Activated CD4-positive, CD25-positive, alpha-beta regulatory T cell (primary cell): ENCODE measurements at places on chromosomes 7 and 10.

DNA sequence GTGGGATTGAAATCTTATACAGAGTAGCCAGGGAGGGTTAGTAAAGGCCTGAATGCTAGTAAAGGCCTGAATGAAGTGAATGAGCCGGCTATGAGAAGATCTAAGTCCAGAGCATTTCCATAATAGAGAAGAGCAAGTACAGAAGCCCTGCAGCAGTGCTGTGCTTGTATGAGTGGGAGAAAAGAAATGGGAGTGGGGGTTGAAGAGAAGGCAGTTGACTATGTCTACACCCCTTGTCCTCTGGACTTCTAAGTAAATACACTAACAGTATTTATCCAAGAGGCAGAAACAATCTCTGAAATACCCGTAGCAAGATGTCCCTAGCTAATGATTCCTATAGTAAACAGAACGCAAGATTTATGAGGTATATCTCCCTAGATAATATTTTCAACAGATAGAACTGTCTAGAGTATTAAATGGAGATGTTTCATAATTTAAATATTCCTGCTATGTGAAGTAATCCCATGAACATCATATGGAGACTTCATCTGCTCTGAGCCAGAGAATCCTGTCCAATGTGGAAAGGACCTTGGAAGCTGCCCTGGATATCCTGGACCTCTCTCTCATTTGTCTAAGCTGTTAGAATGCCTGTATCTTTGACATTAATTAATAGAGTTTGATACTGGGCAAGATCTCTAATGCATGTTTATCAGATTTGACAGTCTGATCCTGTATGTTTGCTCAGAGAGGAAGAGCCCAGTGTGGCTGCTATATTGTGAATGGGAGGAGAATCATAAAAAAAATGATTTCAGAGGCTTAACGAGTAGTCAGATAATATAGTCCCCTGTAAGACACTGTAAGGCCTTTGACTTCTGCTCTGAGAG, 171.6 kb downstream of the LRRN3 start:
- no peak for DNase-seq

GRCh38 chr10:69223028-69223342, 2.9 kb downstream of the HKDC1 start:
- DNase-seq, result no peak

DNA sequence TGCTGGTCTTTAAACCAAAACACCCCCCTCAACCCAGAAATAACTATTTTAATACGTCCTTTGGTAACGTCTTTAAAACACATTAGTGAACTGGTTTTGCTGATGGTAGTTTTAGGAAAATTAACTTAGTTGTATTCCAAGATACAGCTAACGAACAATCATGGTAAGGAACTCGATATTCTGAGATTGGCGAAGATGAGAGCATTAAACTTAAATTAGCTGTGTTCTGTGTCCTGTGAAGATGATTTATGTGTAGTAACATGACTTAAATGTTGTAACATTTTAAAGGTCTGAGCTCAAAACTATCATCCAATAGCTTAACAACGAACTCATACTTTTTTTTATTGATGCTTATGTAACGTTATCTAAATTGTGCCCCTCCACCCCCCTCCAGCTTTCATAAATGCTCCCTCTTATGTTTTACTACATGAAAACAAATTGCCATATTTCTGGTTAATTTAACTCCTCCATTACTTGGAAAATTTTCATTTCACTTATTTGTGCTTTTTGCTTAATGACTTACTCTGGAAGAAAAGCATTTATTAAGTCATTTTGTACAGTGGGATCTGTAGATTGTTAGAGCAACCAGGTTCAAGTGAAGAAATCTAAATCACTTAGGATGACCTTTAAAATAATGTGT, 1.7 kb downstream of the SDK1 start:
- DNase-seq, result no peak

- no peak for DNase-seq
Measured at GRCh38 chr10:69215405-69216171, 4.5 kb upstream of the HKDC1 start.

GRCh38 chr7:158949359-158949758, 93.0 kb downstream of the DYNC2I1 start:
- no peak for DNase-seq

DNA sequence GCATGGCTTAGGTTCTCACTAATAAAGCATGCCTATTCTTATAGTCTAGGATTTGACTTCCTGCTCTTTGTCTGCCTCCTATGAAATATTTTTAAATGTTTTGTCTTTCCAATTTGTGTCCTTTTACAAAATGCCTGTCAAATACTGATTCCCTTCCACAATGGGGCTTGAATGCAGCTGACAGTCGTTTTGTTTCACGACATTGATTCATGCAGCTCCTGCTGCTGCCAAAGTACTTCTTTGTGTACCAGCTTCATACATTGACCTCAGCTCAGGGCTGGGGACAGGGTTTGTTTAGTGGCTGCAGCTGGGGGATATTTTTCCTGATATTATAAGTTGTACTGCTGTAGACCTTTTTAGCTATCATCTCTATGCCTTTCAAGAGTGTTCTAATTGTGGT, 371.9 kb upstream of the CHRM2 start:
- no peak for DNase-seq

GRCh38 chr7:90594751-90595317, 1.3 kb upstream of the CDK14 start:
- no peak for DNase-seq

- no peak for DNase-seq
Measured at GRCh38 chr10:18483516-18484186, 167.7 kb downstream of the NSUN6 start.

DNA sequence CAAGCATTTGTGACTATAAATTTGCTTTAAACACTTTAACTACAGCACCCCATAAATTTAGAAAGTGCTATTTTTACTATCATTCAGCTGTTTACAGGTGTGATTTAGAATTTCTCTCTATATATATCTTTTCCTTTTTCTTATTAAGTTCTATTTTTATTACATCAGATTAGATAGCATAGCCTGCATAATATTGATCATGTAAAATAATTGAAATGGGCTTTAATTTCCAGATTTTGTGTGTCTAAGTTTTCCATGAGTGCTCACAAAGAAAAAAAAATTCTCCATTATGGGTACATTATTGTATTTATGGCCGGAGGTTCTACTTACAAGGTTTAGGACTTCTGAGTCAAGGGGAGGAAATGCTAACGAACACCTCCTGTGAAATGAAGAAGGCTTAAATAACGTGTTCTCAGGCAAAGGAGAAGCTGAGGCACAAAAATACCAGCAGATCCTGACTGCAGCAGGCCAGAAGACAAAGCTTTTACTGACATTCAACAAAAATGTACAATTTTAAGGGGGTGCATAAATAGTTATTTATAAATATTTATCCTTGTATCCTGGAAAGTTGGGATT, 114.2 kb downstream of the RNF133 start:
- no peak for DNase-seq

GRCh38 chr7:128104108-128104742, 73.0 kb upstream of the LRRC4 start:
- no peak for DNase-seq

DNA sequence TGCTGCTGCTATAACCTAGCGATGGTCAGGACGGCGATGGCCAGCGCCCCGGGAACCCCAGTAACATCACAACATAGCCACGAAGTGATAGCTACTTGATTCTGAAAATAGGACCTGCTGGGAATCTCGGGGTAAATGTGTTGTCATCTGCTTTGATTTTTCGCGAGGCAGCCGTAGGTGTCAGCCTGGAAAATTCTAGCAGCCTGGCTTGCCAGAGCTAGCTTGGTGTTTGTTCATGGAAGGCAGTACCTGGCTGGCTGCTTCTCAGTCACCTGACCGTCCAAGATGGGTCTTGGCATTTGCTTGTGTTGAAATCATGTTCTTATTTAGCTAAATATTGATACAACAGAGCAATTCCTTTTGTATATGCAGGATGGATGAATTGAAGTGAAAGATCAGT, 82.4 kb upstream of the BTBD16 start:
- no peak for DNase-seq
